ENCODE measurements at places on chromosomes 12 and 14. TPM values are rescaled to one million over a fixed set of nuclear protein-coding genes. Genes with fewer than 3 reads are reported as not detected.

The CLEC12A gene
- not detected for total RNA-seq

The NAV3 gene
- total RNA-seq = 6.3 TPM

The SLC38A6 gene
- 26.9 TPM for total RNA-seq

The LRRK2 gene
- 1.2 TPM for total RNA-seq

The KRT78 gene
- total RNA-seq = not detected

The ELK3 gene
- total RNA-seq = 41.9 TPM

The NELL2 gene
- total RNA-seq = 0.06 TPM

The NRL gene
- 0.82 TPM for total RNA-seq

The MIP gene
- 0.38 TPM for total RNA-seq

The PIP4P1 gene
- 19.1 TPM for total RNA-seq

The HOXC12 gene
- total RNA-seq = not detected

The REP15 gene
- total RNA-seq = 0.97 TPM

The WSCD2 gene
- total RNA-seq = not detected

The LMO3 gene
- not detected for total RNA-seq

The RTL1 gene
- total RNA-seq = not detected

The CCDC198 gene
- total RNA-seq = not detected

The LIN7A gene
- total RNA-seq = 0.32 TPM

The RAPGEF3 gene
- total RNA-seq = 39.3 TPM

The TOX4 gene
- total RNA-seq = 38.9 TPM

The DHRS2 gene
- 0.13 TPM for total RNA-seq

The TOMM20L gene
- not detected for total RNA-seq

The MEG3 gene
- 3.1 TPM for total RNA-seq

The RNASE1 gene
- 99.4 TPM for total RNA-seq

The TGM1 gene
- total RNA-seq = 0.32 TPM

The TAS2R31 gene
- 9.3 TPM for total RNA-seq

The MAP1LC3B2 gene
- 0.32 TPM for total RNA-seq

The RERGL gene
- total RNA-seq = not detected

The CLEC4C gene
- not detected for total RNA-seq

All from bladder microvascular endothelial cell (primary cell).